ENCODE measurements at places on chromosomes 1 and 21.

- DNase-seq, result no peak
Observed at GRCh38 chr1:29959356-29959755, 723.0 kb downstream of the PTPRU start.

- no peak for DNase-seq
Observed at GRCh38 chr1:237227476-237227875, 185.5 kb downstream of the RYR2 start.

DNA sequence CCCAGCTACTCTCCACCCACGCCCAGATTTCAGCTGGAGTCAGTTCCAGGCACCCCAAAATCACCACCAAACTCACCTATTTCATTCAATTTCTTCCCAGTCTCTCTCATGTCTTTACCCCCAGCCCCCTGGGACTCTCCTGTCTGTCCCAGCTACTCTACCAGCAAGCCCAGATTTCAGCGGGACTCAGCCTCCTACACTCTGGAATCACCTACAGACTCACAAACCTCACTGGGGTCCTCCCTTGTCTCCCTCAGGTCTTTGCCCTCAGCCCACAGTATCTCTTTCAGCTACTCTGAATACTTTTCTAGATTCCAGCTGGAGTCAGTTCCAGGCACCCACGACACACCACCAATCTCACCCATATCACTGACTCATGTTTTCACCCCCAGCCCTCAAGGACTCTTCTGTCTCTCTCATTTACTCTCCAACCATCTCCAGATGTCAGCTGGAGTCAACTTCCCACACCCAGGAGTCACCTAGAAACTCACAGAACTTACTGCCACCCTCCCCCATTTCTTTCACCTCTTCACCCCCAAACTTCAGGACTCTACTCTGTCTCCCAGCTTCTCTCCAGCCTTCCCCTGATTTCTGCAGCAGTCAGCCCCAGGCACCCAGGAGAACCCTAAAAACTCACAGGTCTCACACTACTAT is 1529.3 kb upstream of the TPTE start:
- DNase-seq, result peak; percentile 72

- DNase-seq, result no peak
Observed at GRCh38 chr1:31749785-31750735, 14.1 kb downstream of the ADGRB2 start.

GRCh38 chr1:231818337-231818736 is 191.7 kb downstream of the DISC1 start:
- no peak for DNase-seq

Data from NCI-H460 (cell line).